Stimulated activated CD4-positive, alpha-beta T cell treated with anti-CD3 and anti-CD28 coated beads, Interleukin-4, amount 100 ng/mL, for 4 hours (primary cell): ENCODE measurements at places on chromosomes 7 and 10.

- DNase-seq = no peak
Measured at GRCh38 chr7:15602236-15602635, 40.4 kb upstream of the AGMO start.

GRCh38 chr7:15418264-15418663 lies 143.6 kb downstream of the AGMO start:
- no peak for DNase-seq

- no peak for DNase-seq
Measured at GRCh38 chr10:88534072-88534665, 48.9 kb downstream of the RNLS start.

- DNase-seq = no peak
Measured at GRCh38 chr7:147197006-147197405, 1080.4 kb downstream of the CNTNAP2 start.
